ENCODE measurements at places on chromosomes 6 and 20. TPM values are rescaled to one million over a fixed set of nuclear protein-coding genes. Genes with fewer than 3 reads are reported as not detected.

DNA sequence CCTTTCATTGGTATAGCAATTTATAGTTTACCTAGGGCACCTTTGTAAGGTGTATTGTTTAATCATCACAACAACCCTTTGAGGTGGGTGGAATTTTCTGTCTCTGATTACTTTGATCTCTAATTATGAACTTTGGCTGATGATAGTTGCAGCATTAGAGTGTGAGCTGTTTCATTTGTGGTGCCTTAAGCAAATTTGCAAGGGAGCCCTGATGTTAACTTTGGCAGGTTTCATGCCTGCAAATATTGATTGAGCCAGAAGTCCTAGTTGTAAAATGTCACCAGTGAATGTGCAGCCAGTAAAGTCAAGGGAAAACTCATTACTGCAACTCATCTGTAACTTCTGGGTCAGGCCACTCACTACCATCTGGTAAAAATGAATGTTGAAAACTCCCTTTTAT is 29.8 kb downstream of the CTNNBL1 start:
- no peak for DNase-seq

DNA sequence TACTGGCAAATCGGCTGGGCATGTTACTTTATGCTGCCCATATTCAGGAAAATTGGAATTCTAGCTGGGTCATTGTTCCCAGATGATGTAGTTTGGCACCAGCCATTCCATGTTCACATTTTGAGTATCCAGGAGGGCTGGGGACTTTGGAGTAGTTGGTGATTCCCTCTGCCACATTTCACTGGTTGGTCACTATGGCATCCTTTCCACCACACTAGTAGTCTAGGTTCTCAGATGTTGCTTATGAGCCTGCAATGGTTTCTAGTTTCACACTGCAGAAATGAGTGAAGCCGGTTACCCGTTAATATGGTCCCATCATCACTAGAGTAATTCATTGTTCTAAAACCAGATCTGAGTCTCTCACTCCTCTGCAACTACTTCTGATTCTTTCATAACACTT is 4.6 kb downstream of the PTPN1 start:
- DNase-seq: no peak

GRCh38 chr6:44388135-44388487 is 605 bp downstream of the CDC5L start:
- peak; percentile 12 for DNase-seq

DNA sequence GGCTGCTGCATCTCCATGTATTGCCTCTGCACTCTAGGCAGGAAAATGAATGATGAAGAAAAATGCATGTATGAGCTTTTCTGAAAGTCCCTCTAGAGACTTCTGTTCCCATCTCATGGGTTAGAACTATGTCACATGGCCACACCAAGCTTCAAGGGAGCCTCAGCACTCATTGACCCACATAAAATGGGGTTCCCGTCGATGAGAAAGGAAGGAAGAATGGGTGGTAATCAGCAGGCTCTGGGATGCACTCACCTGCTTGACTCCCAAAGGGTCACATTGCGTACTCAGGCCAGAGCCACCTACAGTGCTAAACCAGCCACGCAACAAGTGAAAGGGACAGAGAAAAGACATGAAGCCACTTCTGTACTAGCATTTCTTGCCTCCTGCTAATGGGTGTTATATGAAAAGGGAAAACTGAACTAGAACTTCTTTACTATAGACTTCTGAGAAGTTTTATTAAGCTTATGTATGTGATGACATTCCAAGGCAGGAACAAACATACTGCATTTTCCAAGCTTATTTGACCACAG is 95.8 kb upstream of the GCM1 start:
- no peak for DNase-seq

DNA sequence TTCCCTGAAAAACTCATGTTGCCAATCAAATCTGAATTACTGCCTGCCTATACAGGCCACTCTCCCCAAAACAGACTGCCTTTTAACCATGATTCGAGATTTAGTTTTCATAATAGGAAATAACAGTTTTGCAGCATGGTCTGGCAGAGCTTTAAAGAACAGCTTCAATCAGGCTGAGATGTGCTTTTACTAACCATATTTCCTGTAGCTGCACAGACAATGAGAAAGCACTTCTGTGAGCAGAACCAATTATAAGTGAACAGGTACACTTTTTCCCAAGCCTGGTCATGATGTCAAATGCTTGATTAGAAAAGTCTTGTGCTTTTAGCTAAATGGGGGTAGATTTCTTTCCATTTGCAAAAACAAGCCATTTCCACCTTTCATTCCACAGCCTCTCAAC is 108.2 kb downstream of the THEMIS start:
- DNase-seq: no peak

DNA sequence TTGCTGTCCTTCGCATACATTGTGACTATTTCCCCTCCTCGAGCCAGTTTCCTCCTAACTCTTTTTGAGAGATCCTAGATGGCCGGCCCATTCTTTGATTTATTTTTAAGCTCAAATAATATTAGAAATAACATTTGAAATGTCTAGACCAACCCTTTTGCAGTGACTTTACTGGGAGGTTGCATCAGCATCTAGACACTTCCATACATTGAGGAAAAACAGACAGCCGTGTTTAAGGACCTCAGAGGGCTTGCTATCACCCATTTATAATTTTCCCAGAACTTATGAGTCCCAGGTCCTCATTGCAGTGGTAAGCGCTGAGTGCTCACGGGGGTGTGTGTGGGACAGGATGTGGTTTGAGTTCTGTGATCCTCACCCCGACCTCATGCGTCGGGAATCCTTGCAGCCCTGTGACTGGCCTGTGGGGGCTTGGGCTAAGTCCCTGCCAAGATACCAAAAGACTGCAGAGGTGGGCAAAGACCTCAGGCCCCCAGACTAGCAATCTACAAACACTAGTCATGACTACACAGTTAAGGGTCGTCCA is at the start of gene GPX5:
TSS of gene GPX5 (plus strand) at position 386 of the 544 bp plus-strand sequence. CDS start at position 519, 133 bp downstream.
- no peak for DNase-seq

DNA sequence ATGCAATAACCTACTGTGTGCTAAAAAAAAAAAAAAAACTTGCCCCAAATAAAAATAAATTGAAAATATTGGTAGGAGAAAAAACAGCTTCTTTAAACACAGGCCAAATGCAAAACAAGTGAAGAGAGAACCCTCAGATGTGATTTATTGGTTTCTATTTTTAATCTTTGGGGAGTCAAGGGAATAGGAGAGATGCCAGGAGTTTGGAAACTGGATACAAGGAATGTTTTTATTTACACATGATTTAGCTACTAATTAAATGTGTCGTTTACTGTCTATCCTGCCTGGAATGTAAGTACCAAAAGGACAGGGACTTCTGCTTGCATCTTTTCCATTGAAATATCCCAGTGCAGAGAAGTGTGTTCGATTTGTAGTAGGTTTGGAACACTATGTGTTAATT is 810.7 kb downstream of the MAFB start:
- no peak for DNase-seq

GRCh38 chr6:2110504-2110903 is 134.9 kb downstream of the GMDS start:
- no peak for DNase-seq

DNA sequence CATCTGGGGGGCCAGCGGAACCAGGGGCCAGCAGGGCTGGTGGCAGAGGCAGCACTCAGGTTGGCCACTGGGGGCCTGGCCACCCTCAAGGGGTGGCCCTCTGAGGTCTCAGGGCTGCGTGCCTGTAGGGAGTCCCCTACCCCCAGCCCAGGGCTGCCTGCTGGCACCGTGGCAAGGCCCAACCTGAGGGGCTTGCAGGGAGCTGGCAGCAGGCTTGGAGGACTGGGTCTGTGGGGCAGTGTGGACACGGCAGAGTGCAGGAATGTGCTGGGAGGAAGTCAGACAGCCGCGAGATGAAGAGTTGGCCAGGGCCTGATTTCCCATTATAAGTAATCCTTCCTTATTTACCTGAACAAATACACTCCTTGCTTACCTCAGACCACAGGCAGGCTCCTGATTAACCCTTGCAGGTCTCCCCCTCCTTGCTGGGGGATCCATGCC is at the start of gene SPDEF:
TSS of gene SPDEF (minus strand) at position 299 of the 441 bp plus-strand sequence. CDS start 11,874 bp downstream, outside the sequence.
- peak; percentile 71 for DNase-seq

DNA sequence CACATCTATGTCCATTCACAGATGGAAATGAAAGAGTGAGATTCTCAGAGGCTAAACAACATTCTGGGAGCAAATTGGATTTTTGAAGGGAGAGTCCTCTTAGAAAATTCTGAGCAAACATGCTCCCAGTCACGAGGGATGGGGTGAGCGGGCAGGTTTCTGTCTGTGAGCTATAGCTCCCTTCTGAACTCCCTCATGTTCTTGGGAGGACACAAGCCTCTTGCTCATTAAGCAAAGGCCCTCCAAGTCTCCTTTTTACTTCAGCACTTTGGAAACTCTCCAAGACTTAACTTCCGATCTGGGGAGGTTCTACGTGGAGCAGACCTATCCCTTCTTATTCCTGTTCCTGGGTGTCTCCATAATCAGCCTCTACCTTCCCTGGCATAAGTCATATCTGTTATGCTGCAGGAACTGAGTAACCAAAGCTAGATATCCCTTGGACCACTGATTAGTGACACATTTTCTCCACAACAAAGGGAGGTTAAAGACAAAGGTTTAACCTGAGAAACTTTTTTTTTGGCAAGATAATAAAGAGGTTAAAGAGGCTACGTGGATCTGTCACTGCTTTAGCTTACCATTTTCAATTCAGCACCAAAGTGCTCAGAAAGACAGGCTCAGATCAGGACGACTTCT is 33.0 kb upstream of the SMIM29 start:
- DNase-seq: no peak

- DNase-seq: no peak
Measured at GRCh38 chr6:47302043-47302442, 7.7 kb downstream of the TNFRSF21 start.

DNA sequence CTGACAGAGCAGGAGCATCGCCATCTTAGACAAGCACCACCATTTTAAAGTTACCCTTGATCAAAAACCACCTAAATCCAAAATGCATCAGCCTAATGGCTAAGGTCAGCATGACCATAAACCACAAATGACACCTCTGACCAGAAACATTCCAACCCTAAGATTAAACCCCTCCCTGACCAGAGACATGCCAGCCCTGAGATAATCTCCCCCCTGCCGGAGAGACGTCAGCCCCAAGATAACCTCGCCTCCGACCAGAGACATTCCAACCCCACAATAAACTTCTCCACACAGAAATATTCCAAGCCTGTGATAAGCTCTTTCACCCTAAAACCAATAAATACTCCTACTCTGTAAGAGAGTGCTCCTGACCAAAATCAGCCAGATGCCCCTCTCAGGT is 53.5 kb downstream of the PXDC1 start:
- no peak for DNase-seq

DNA sequence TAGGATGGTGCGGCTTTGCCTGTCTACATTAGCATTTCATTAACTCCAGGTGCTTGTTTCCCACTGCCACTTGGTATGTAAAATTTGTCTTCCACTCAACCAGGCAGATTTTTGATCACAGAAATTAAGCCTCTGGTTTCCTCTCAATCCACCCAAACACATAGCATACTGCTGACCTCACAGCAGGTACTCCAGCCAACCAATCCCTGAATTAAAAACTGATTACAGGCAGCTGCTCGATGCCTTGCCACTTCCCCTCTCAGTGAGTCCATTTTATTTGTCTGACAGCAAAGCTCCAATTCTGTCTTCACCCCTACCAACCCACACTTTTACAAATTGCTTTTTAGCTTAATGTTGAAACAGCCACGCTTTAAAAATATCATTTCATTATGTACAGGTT is 95.2 kb downstream of the PLCB1 start:
- no peak for DNase-seq

DNA sequence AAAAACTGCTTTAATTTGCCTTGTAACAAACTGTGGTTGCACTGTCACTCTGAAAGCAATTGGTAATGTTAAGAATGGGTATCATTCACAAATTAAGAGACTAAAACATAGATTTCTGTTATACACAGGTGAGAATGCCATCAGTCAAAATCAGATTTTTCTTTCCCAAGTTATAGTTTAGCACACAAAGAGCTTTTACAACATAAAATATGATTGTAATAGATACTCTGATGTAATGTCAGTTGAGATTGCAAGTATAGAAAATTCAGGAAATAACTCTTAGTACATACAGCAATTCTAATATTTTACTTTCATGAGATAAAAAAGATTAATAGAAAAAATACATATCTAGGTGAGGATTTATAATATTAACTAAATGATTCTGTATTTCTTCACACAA is 2.3 kb upstream of the ME1 start:
- no peak for DNase-seq

DNA sequence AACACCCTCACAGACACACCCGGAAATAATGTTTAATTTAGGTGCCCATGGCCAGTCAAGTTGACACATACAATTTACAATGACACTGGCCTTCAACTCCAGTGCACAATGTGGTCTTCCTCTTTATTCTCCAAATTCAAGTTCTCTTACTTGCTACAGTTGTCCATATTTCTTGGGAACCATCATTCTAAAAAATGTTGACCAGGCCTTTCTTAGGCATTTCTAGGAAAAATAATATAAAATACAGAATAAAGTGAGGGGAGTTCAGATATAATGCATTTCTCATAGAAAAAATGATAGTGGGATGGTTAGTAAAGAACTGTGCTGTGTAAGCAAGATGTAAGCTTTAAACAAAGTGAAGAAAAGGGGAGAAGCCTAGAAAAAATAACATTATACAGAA is 298.9 kb downstream of the ARHGAP18 start:
- DNase-seq: no peak

GRCh38 chr20:50652702-50653294 is 38.5 kb downstream of the RIPOR3 start:
- DNase-seq: no peak

GRCh38 chr6:39610221-39610620 is 115.0 kb downstream of the KIF6 start:
- DNase-seq: no peak

GRCh38 chr6:51098791-51099190 is 280.1 kb downstream of the TFAP2B start:
- DNase-seq: peak; percentile 69

GRCh38 chr6:30073489-30074235 is 1.9 kb downstream of the RNF39 start:
- no peak for DNase-seq

DNA sequence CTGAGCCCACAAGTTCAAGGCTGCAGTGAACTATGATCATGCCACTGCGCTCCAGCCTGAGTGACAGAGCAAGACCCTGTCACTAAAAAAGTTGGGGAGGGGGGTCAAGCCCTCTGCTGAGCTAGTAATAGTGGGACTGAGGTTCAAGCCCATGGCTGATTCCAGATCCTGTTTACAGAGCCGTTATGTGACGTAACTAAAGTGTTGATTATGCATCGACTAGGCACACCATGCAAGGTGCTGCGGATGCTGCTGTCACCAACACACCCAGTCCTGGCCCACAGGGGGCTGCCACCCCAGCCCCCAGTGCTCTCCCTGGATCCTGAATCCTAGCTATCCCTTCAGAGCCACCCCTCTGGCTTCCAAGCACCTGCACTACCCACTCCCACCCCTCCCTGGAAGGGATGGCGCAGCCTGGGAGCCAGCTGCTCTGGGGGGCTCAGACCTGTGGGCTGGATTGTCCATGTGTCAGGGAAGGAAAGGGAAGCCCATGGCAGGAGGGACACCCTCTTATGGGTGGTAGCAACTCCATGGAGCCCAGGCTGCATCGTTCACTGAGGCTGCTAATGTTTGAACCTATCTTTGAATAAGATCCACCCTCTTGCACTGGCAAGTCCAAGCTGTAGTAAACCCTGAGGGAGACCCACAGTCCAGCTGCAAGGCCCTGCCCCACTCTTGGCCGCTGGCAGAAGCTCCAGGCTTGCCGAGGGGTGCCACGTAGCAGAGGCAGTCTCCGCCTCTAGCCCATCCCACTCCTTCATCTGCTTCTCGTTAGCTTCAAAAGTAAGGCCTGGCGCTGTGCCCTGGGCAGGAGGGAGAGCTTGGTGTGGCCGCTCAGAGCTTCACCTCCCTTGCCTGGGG is 95.0 kb downstream of the SNX5 start:
- peak; percentile 58 for DNase-seq

SLC35D3 gene
- total RNA-seq: under 0.01 TPM

SYNGAP1 gene
- 0.90 TPM for total RNA-seq

DDAH2 gene
- total RNA-seq: 14.5 TPM

RBM24 gene
- total RNA-seq: 0.13 TPM
